CD4-positive, alpha-beta T cell treated with Interleukin-6 at 100 ng/mL for 8 hours (primary cell): ENCODE measurements at places on chromosomes 16 and 17.

- DNase-seq, result no peak
These were observed 22.6 kb upstream of the NF1 start for GRCh38 chr17:31072186-31072585.

DNA sequence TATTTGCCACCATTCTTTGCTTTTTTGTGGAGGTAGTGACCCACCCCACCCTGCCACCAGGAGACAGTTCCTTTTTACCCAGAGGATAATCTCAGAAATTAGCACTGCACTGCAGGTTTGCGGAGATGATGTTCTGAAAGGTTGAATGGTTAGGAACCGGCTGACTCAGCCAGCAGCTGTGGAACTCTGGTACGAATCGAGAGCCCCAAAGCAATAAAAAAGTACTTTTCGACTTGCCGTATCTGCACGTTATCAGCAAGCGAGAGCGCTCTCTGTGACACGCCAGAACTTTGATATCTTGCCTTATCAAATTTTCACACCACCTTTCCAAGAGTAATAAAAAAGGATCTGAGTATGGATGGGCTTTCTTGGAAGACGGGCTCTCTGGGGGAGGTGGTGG lies 96.3 kb upstream of the EEF2KMT start:
- DNase-seq, result no peak

DNA sequence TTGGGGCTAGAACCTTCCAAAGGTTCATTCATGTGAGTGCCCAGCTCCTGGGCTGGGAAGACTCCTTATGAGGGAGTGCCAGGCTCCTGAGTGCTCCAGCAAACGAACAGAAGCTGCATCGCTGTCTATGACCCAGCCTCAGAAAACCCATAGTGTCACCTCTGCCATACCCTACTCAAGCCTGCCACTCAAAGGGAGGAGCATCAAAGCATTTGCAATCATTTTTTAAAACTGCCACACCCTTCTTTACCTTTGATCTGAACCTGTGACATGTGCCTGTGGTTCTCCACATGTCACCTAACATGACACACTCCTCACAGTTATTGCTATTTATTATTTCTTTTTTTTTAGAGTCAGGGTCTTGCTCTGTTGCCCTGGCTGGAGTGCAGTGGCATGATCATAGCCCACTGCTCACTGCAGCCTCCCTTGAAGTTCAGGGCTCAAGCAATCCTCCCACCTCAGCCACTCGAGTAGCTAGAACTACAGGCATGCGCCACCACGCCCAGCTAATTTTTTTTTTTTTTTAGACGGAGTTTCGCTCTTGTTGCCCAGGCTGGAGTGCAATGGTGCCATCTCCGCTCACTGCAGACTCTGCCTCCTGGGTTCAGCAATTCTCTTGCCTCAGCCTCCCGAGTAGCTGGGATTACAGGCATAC lies 7.3 kb upstream of the KDM8 start:
- DNase-seq, result peak; percentile 82

- DNase-seq, result no peak
These were observed 26.7 kb downstream of the TBX4 start for GRCh38 chr17:61478790-61479492.

GRCh38 chr17:80910043-80910442 lies 81.6 kb upstream of the CHMP6 start:
- DNase-seq, result no peak

GRCh38 chr17:73096866-73097265 lies 4.4 kb upstream of the SLC39A11 start:
- no peak for DNase-seq

DNA sequence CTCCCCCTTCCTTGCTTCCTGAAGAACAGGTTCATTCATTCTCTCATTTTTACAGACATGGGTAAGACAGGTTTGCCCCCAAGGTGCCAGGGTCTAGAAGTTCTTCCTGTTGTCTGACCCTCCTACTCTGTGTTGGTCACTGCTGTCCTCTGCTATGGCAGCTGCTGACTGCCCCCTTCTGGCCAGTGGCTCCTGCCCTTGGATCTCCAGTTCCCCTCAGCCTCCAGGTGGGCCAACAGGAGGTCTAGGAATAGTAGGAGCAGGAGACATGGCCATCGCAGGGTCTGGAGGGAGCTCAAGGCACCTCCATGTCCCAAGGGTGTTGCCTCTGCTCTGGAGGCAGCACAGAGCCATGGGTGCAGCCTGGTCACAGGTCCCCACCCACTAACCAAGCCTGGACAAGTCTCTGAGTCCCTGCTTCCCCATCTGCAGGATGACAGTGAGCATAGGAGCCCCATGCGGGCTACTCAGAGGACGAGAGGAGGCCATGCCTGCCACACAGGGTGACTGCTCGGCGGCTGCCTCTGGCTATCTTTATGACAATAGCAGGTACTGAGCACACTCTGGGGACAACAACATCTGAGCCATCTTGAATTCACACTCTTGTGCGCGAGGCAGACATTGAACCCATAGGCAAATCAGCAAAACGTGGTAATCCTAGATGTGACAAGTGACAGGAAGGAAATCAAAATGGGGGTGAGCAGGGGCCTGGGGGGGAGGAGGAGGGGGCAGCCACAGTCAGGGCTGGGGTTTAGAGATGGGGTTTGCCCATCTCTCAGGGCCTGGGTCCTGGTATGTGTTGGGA lies 27.0 kb upstream of the NXPH3 start:
- DNase-seq, result no peak

DNA sequence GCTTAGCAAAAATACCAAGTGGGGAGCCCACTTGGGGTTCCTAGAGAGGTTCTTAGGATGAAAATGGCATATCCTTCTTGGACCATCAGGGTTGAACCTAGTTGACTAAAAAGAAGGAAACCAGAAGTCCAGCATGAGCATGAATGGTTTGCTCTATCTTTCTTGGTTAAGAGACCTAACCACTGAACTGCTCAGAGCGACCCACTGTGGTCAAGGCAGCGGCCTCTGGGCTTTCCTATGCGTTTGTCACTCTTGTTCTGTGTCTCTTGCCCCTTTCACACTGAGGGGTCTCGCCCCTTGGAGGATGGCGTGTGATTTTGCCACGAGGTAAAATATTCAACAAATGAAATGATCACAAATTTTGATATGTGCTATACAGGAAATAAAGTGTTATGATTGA lies 526 bp upstream of the BORCS6 start:
- no peak for DNase-seq

GRCh38 chr16:17313085-17313611 lies 157.6 kb downstream of the XYLT1 start:
- DNase-seq, result no peak

DNA sequence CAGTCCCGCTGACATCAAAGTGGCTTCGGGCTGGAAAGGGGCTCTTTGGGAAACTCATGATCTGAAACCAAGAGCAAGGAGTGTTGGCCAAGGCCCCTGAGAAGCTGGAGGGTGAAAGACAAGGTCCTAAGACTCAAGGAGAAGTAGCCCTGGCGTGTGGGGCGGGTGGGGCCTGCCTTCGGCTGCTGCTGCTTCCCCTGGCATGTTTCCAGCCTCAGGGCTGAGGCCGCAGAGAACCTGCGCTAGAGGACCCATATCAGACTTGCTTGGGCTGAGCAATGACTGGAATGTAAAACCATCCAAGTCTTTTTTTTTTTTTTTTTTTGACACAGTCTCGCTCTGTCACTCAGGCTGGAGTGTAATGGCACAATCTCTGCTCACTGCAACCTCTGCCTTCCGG lies 67.5 kb upstream of the GCSH start:
- DNase-seq, result no peak

- DNase-seq, result no peak
These were observed 24.3 kb downstream of the ABCA5 start for GRCh38 chr17:69302682-69303081.

DNA sequence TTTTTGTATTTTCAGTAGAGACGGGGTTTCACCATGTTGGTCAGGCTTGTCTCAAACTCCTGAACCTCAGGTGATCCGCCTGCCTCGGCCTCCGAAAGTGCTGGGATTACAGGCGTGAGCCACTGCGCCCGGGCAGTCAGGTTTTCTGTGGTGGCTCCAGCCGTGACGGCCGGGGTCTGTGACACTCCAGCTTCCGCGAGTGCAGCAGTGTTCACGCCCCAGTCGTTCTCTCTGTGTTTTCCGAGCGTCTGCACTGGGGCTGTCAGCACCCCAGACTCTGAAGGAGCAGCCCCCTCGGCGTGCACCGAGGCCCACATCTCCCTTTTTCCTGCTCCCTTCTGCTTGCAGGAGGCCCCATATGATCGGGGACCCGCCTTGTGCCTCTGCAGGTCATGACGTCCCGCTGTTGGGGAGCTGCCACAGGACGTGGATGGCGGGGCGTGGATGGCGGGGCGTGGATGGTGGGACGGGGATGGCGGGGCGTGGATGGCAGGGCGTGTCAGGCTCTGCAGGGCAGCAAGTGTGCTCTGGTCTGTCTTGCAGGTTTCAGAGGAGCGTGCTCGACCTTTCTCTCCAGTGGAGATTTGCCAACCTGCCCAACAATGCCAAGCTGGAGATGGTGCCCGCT lies 5.7 kb downstream of the ASPSCR1 start:
- DNase-seq, result no peak

DNA sequence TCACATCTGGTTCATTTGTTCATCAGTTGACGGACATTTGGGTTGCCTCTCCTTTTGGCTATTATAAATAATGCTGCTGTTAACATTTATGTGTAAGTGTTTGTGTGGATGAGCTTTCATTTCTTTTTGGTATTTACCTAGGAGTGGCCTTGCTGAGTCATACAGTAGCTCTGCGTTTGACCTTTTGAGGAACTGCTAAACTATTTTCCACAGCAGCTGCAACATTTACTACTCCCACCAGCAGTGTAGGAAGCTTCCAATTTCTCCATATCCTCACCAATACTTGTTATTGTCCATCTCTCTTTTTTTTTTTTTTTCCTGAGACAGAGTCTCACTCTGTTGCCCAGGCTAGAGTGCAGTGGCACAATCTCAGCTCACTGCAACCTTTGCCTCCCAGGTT lies 20.7 kb upstream of the PLCG2 start:
- no peak for DNase-seq

- no peak for DNase-seq
These were observed 14.5 kb downstream of the BAIAP2 start for GRCh38 chr17:81049372-81049911.

DNA sequence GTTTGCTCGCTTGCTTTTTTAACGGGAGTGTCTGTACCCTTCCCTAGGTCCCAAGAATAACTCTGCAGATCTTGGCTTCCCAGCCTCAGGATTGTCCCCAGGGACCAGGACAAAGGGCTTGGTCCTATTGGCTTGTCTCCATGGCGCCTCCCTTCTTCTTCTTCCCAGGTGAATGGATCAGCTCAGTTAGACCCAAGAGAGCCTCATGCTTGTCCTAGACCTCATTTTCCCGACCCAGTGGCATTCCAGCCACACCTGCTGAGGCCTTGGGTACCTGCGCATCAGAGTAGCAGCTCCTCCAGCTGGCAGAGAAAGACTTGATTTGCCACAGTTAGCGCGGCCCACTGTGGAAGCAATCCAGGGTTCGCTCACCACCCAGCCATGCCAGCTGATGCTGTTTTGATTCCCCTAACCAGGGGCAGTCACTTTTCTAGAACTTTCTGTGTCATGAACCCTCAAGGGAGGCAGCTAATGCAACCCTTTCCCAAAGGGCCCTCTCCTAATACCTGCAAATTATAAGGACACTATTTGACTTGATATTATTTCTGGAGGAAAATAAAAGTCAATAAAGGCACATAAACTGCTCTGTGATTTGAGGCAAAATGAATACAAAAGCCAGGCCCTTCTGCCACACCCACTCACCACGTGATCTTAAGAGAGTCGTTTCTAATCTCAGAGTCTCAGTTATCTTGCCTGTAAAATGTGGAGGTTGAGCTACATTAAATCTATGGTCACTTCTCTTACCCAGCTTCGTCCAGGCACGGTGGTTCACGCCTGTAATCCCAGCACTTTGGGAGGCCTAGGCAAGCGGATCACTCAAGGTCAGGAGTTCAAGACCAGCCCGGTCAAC lies 13.9 kb downstream of the GPR142 start:
- DNase-seq, result no peak

- DNase-seq, result peak; percentile 29
These were observed 1.1 kb upstream of the TRPV3 start for GRCh38 chr17:3558603-3559269.

- no peak for DNase-seq
These were observed 7.7 kb downstream of the AKAP1 start for GRCh38 chr17:57092779-57093178.

DNA sequence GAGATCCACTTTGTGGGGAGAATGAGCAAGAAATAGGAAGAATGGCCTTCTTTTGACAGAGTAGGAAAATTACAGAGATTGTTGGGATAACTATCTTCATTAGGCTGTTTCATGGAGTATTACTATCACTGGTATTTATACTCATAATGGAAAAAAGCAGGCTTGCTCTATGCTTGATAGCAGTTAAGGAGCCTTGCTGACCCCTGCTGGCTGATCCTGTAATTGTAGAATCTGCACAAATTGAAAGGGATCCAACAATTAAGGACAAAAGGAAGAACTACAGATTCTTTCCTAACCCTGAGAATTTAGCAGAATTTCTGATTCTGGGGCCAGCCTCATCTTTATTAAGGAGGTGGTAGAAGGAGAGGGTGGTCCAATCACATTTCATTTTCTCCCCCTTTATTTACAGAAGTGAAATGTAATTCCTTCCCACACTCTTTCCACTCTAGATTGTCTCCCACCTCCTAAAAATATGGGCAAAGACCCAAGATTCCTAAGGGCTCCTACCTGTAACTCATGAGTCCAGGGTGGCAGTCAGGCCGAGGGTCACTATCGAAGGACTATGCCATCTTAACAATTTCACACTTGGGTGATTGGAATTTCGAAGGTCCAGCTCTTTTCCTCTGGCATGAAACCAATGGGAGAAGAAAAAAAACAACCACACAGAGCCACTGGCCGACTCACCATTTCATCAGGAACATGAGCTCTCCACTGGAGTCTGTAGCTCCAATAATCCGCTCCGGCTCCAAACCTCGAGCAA lies 26.3 kb downstream of the NFE2L1 start:
- peak; percentile 63 for DNase-seq

GRCh38 chr16:13436641-13437412 lies 483.1 kb upstream of the ERCC4 start:
- no peak for DNase-seq

GRCh38 chr16:51391798-51392511 lies 240.9 kb upstream of the SALL1 start:
- no peak for DNase-seq

- no peak for DNase-seq
These were observed 742 bp upstream of the FBXO31 start for GRCh38 chr16:87384162-87384874.

- DNase-seq, result no peak
These were observed 302.7 kb upstream of the IRX3 start for GRCh38 chr16:54589326-54589725.

DNA sequence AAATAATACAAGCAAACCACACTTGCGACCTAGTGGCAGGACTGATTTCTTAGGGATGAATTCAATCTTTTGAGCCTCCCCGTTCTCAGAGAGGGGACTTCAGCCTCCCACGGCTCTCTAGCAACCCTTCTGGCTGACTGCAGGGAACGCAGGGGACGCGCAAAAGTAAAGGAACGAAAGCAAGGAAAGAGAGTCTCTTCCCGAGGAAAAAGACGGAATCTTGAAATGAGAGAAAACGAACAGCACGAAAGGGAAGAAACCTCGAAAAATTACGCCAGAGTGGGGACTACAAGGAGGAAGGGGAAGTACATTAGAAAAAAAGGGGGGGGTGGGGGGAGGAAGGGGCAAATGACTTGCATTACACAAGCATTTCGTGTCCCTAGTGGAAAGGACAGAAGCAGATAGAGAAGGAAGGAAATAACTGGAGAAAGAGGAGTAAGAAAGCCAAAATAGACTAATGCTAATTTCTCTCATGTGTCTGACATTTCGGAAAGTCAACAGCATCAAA lies 1.2 kb downstream of the GRB2 start:
- peak; percentile 46 for DNase-seq

- DNase-seq, result peak; percentile 32
These were observed 500 bp downstream of the MAF start for GRCh38 chr16:79599837-79600637.
